ENCODE measurements at places on chromosomes 1 and 21.

DNA sequence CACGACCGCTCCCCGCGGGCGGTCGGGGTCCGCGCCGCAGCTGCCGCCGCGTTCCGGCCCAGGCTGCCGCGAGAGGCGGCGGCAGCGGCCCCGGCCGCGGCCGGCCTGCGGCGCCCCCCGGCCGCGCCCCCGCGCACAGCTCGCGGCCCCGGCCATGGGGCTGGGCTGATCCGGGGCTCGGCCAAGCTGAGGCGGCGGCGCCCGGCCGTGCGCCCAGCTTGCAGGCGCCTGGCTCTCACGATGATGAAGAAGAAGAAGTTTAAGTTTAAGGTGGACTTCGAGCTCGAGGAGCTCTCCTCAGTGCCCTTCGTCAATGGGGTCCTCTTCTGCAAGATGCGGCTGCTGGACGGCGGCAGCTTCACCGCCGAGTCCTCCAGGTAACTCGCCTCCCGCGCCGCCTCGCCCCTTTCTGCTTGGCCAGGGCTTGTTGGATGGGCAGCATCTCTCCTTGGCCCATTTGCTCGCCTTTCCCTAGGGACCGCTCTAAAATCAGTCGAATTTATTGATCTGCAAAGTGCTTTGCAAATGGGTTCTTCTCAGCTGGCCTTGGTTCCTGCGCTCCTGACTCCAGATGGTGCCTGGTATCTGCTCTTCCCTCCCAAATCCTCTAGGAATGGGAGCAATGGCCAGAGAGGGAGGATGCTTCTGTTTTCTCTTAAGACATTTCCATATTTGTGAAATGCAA, 431 bp downstream of the EEIG2 start:
- no peak for DNase-seq

- DNase-seq: no peak
Measured at GRCh38 chr1:159663552-159663951, 50.8 kb downstream of the CRP start.

DNA sequence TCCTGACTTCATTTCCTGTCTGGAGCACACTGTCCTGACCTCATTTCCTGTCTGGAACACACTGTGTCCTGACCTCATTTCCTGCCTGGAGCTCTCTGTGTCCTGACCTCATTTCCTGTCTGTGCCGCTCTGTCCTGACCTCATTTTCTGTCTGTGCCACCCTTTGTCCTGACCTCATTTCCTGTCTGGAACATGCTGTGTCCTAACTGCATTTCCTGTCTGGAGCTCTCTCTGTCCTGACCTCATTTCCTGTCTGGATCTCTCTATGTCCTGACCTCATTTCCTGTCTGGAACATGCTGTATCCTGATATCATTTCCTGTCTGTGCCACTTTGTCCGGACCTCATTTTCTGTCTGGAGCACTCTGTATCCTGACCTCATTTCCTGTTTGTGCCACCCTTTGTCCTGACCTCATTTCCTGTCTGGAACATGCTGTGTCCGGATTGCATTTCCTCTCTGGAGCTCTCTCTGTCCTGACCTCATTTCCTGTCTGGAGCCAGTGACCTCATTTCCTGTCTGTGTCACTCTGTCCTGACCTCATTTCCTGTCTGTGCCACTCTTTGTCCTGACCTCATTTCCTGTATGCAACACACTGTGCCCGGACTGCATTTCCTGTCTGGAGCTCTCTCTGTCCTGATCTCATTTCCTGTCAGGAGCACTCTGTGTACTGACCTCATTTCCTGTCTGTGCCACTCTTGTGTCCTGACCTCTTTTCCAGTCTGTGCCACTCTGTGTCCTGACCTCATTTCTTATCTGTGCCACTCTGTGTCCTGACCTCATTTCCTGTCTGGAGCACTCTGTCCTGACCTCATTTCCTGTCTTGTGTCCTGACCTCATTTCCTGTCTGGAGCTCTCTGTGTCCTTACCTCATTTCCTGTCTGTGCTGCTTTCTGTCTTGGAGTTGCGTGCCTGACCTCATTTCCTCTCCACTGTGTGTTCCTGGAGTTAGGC, 27.6 kb downstream of the SKI start:
- peak; percentile 75 for DNase-seq

- DNase-seq: no peak
Measured at GRCh38 chr1:229596925-229597699, 28.8 kb downstream of the TAF5L start.

GRCh38 chr1:18633422-18634155, 2.9 kb downstream of the PAX7 start:
- DNase-seq: no peak

DNA sequence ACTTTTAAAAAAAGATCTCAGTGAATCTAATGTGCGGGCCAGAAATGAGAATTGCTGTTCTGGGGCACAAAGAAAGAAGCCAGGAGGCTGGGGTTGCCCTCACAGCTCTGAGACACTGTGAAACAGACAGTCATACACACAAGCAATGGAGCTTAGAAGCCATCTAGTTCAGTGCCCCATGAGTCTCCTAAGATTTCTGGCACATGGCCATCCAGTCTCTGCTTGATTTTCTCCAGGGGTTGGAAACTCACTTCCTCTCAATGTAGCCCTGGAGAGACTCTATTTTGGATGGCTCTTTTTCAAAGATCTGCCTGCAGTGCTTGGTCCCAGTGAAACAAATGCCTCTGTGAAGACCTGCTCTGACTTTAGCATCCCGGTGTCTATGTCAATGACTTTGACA, 38.6 kb downstream of the KCNN3 start:
- DNase-seq: no peak

- DNase-seq: no peak
Measured at GRCh38 chr1:111062081-111062480, 77.8 kb downstream of the DRAM2 start.

GRCh38 chr1:219710529-219711194, 97.8 kb upstream of the ZC3H11B start:
- no peak for DNase-seq

GRCh38 chr1:203765029-203765837, at the start of gene LAX1:
TSS of gene LAX1 (plus strand) at chr1:203765183. CDS start at chr1:203765566, 383 bp downstream.
- peak; percentile 71 for DNase-seq

GRCh38 chr1:9927259-9927658, 15.9 kb downstream of the LZIC start:
- DNase-seq: no peak

DNA sequence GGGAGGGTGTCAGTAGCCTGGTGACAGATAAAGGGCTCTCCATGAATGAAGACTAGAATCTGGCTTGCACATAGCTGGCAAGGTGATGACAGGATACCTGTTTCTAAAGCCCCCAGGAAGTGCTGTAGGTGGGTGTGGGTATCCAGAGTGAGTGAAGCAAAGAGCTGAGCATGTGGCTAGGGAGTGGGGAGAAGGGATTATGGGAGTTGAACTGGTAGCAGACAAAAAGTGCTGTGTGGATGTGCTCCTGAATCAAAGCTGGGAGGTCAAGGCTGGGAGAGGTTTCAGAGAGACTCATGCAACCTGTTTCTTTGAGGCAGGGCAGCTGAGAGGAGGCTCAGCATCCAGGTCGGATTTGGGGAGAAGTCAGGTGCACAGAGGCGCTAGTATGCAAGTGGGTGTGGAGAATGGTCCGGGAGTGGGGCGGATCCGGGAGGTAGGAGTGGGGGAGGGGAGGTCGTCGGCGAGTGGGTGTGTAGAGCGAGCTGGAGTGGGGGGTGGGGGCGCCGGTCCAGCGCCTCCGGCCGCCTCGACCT, 600 bp downstream of the ASTN1 start:
- DNase-seq: no peak

DNA sequence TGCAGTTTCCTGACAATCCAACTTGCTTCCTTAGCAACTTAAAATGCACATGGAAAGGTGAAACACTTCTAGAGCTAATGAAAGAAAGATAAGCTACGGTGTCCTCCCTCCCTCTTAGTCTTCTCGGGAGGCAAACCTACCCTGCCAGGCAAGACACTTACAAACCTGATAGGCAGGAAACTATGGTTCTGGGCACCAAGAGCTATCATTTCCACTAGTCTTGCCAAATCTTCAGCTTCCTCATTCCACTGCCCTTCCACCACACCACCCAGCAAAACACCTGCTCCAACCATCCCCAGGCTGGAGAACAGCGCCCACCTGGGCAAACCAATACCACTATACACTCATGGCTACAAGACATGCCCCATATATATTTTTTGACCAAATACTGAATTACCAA, 15.2 kb downstream of the NDC1 start:
- no peak for DNase-seq

GRCh38 chr21:40129809-40130208, 262.6 kb downstream of the PCP4 start:
- DNase-seq: no peak

DNA sequence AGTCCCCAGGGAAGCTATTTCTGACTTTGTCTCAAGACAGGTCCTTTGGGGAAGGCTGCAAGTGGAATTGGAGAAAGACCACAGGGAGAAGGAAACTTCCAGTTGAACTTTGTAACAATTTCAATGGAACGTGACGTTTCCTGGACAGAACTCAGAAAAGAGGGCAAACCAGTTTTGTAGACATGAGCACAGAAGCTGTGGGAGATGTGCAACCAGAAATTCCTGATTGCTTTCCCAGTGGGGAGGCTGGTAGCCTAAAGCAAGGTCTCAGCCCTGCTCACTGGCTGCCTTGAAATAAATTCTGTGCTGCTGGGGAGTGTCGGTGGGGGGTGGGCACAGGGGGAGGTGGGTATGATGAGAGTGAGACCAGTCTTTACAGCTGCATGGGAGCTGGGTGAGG, 1206.7 kb upstream of the ADGRL2 start:
- no peak for DNase-seq

DNA sequence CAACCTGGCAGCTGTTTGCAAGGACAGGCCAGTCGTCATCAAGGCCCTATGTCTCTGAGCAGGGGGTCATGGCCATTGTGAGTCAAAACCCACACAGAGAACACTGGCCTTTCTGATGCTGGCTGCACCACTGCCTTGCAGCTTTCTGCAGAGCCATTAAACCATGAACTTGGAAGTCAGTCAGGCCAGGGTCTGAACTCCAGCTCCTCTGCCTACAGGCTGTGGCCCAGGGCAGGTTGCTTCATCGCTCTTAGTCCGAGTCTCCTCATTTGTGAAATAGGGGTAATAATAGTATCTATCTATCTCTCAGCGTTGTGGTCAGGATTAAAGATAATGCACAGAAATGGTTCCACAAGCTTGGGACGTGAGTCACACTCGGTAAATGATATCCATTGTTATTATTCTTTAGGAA, 35.8 kb upstream of the HIVEP3 start:
- DNase-seq: no peak

DNA sequence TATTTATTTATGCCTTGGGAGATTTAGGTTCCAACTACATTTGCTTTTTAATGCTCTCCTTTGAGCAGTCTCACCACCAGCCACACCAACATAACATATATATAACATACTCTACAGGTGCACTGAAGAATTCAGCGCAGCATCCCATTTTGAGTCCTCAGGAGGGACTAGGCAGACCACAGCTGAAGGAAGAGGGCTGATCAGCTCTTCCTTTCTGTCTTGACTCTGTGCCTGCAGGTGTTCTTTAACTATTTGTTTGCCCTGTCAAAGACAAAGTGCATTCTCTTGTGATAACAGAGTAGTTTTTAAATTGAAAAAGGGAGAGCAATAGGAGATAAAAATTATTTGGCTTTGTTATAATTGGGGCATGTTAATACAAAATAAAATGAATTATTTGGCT, 17.0 kb downstream of the HIPK1 start:
- DNase-seq: no peak

- DNase-seq: no peak
Measured at GRCh38 chr1:208332774-208333126, 88.6 kb upstream of the PLXNA2 start.

GRCh38 chr1:214823311-214824117, 220.5 kb downstream of the CENPF start:
- no peak for DNase-seq

DNA sequence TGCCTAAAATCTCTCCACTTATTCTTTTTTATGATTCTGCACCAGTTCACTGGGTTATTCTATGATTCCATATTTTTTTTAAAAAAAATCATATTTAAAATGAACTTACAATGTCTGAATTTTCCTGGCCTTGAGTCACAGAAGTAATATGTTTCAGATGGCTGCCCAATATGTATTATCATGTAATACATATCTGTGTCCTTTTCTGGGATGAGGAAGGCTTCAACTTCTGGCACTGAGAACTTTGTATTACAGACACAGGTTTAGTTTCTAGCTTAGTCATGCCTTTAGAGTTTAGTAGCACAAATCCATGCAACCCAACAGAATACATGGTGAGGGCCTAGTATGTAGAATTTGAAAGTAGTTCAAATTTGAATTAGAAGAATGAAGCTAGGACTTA, 7.8 kb upstream of the HSD17B7 start:
- DNase-seq: no peak

DNA sequence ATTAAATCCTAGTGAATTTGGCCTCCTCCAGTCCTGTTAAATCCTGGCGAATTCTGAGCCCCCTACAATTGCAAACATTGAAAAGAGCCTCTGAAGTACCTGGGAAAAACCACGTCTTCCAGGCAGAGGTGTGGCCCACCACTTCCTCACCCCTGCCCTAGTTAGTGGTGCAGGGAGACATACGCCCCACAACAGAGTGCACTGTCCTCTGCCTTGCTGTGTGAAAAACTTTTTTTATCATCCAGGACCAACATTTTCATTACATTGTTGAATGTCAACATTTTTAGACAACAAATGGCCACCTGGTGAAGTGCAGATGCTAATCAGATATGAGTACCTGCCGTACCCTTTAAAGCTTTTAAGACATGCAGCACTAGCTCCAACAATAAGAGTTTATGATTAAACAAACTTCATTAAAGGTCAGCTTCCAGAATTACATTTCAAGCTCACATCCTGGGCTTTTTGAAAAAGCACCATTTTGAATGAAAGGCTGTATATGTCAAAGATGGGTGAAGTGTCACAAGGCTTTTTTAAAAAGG, 13.6 kb upstream of the TMPRSS2 start:
- no peak for DNase-seq

DNA sequence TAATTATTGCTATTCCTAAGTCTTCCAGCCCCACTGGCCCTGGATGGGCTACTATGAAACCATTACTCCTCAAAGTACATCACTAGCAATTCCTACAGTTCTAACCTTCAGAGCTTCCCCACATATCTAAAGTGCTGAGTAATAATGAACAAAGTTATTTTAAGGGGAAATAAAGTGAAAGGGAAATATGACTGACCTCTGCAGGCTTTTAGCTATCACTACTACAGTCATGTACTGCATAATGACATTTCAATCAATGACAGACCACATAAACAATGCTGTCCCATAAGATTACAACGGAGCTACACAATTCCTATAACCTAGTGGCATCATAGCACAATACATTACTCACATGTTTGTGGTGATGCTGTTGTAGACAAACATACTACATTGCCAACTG, 32.5 kb upstream of the ASPM start:
- DNase-seq: no peak
